Activated naive CD4-positive, alpha-beta T cell (primary cell): ENCODE measurements at places on chromosomes 11 and 22.

GRCh38 chr11:2807025-2807681 lies 78.4 kb downstream of the CDKN1C start:
- DNase-seq, result no peak

GRCh38 chr22:43564859-43565258 lies 153.0 kb downstream of the MPPED1 start:
- DNase-seq, result no peak

- no peak for DNase-seq
Observed at GRCh38 chr11:102810950-102811660, 13.1 kb upstream of the MMP1 start.

DNA sequence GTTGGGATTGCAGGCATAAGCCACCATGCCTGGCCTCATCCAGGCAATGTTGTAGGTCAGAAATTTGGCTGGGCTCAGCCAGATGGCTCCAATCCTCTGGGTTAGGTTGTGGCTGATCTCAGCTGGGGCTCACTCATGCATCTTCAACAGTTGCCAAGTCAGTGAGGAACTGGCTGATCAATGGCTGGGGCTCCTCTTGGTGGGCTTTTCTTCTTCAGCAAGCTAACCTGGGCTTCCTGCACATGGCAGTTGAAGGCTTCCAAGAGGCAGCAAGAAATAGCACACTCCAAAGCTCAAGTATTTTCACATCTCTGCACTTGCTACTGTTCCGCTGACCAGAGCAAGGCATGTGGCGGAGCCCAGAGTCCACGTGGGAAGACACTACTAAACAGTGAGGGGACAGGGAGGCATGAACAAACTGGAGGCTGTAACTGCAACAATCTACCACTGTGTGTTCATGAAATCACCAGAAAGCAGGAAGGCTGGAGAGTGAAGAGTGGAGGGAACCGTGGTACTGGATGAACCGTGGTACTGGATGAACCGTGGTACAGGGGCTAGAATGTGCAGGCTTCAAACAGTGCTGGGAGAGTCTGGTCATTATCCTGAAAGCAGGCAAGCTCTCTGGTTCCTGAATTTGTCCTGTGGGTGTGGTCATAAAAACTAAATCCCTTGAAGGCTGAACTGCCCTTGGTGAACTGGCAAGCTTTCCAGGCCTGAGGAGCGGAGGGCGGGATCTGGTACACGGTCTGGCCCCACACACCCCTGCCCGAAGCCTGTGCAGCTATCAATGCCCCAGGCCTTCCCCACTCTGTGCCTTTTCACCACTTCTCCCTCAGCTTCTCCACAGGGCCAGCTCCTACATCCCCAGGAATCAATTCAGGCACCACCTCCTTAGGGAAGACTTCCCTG lies 20.2 kb downstream of the CHST1 start:
- DNase-seq, result no peak

GRCh38 chr22:35322126-35322525 lies 22.4 kb downstream of the TOM1 start:
- no peak for DNase-seq

GRCh38 chr11:47408598-47409439 lies 429 bp downstream of the SLC39A13 start:
- DNase-seq, result no peak

DNA sequence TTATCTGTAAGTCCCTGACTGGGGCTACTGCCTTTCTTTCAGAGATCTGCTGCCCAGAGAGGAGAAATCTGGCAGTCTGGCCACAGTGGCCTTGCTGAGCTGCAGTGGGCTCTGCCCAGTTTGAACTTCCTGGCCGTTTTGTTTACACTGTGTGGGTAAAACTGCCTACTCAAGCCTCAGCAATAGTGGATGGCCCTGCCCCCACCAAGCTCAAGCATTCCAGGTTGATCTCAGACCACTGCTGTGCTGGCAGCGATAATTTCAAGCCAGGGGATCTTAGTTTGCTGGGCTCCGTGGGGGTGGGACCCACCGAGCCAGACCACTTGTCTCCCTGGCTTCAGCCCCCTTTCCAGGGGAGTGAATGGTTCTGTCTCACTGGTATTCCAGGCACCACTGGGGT lies 117.5 kb downstream of the TRPC6 start:
- DNase-seq, result no peak

- no peak for DNase-seq
Observed at GRCh38 chr11:112784323-112785073, 176.7 kb upstream of the NCAM1 start.

DNA sequence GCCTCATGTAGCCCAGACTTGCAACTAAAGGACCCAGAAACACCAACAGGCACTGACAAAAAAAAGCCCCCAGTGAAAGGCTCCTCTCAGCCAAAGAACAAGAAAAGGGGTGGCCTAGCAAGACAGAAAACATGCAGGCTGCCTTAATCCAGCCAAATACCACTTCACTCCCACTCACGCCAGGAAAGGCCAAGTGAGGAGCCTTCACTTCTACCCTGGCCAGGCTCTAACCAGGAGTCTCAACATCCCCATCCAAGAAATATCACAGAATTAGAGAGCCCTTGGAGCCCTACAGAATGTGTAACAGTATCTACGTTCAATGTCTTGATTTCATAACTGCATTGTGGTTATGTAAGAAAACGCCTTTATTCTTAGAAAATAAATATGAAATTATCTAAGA lies 149.0 kb downstream of the APOL5 start:
- no peak for DNase-seq
